ENCODE measurements at places on chromosomes 5 and 9.
A peak's percentile ranks its signal among the peaks of the same experiment; 100 is the strongest.

DNA sequence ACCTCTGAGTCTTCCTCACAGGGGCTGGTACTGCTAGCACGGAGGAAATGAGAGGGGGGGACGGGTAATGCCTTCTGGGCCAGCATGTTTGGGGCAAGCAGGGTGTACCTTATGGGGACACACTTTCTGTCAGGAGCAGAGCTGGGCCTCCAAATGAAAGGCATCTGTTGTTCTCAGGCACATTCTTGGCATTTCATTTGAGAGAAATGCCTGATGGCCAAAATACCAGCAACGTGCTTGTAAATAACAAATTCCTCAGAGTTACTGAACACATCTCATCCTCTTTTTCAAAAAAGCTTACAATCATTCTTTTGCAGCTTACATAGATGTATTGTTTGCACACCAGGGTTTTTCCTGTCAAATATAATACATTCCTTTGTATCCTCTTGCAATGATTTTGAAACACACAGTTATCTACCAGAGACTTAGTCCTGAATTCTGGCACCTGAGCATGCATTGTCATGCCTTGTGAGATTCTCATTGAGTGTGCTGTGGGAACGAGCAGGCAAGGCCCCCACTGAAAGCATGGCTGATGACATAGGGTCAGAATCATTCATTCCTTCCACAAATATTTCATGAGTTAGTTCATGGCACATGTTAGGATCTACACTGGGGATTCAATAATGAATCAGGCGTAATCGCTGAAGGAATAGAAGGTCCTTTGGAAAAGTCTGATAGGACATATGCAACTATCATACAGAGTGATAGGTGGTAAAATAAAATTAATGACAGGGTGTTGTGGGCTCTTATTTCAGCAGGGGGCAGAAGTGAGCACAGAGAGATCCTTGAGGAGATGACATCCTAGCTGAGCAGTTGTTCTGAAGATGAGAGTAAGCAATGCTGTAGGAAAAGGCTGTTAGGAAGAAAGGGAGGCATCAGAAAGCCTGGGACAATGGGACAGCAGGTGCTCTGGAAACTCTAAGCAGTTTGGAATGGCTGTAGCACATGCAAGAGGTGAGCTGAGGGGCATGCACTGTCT lies 260.9 kb upstream of the TUT7 start:
- DNase-seq, result peak; percentile 30

DNA sequence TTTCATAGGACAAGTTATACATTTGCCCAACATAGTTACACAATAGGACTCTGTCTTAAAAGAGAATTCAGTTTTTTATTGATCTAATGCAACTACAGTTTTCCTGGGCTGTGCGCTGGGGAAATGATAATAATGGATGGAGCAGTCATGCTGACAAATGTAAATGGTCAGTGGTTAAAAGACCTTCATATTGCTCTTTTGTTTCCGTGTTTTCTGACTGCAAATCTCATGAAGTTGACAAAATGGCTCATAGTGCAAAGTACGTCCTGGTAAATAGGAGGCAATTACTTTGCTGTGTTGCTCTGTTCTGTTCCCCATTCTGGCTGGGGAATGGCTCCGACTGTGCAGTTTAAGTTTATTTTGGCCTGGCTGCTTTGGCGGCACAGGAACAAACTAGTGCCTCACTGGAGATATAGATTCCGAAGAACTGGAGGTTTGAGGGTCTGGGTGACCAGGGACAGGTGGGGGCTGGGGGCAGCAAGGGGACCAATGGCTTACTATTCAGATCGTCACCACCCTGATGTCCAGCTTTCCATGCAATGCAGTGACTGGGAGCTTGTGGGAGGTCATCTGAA lies 54.3 kb downstream of the PTTG1 start:
- DNase-seq, result no peak

DNA sequence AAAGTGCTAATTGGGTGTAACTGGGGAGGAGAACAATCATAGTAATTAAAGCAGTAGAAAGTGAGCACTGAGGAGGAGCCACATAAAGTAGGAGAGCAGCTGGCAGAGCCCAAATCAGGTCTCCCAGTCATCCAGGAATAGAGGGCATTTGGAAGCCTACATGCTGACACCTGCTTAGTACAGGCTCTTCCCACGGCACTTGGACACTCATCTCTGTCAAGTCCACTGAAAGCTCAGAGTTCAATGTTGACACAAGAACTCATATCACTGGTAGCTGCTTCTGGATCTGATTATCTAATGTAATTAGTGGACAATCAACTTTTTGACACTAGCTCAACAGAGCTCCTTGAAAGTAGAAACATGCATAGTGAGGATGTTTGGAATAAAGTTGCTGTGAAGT lies 45.9 kb upstream of the PCSK1 start:
- no peak for DNase-seq

DNA sequence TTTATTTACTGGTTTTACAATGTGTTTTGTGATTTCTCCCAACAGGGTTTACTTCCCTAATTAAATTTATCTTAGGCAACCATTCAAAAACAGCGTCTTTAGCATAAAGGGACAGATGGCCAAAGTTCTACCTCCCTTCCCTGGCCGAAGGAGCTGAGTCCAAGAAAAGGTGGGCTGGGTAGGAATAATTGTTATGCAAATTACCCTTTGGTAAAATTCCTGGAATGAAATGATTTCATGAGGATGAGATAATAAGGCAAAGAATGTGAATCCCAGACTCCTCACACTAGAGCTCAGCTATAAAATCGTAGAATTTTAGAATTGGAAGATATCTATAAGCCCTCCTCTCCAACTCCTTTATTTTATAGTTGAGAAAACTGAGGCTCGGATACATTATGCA lies 119.6 kb downstream of the SGCD start:
- DNase-seq, result no peak

- no peak for DNase-seq
Observed at GRCh38 chr5:114438471-114438870, 76.6 kb downstream of the KCNN2 start.

GRCh38 chr5:135255461-135256178 lies 143.4 kb downstream of the MACROH2A1 start:
- no peak for DNase-seq

DNA sequence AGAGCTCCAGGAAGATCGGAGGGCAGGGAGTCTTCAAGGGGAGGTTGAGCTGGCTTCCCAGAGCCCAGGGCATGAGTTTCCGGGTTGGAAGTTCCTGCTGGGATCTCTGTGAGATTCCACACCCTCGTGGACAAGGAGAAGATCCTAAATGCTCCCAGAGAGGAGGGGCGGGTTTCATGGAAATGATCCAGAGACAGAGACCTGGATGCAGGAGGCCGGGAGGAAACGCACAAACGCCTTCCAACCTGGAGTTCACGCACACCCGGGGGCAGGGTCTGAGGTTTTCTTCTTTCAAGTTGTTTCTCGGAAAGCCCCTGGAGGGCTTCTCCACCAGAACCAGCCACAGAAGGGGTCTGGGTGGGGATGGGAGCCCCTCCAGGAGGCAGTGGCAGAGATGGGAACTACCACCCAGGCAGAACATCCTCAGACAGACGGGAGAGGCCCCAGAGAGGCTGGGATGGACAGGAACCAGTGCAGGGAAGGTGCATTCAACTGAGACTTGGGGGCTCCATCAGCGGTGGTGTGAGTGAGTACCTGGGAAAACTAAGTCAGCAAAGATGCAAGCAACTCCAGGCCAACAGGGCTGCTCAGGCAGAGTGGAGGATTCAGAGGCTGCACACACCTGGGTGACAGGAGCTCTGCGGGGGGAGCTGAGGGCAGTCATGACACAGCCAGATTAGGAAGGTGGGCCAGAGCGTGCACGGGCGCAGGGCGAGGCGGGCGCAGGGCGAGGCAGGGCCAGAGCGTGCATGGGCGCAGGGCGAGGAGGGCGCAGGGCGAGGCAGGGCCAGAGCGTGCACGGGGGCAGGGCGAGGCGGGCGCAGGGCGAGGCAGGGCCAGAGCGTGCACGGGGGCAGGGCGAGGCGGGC lies 52.1 kb upstream of the EXOC3 start:
- no peak for DNase-seq

- DNase-seq, result no peak
Observed at GRCh38 chr9:113701774-113702755, 174.0 kb upstream of the ZNF618 start.

DNA sequence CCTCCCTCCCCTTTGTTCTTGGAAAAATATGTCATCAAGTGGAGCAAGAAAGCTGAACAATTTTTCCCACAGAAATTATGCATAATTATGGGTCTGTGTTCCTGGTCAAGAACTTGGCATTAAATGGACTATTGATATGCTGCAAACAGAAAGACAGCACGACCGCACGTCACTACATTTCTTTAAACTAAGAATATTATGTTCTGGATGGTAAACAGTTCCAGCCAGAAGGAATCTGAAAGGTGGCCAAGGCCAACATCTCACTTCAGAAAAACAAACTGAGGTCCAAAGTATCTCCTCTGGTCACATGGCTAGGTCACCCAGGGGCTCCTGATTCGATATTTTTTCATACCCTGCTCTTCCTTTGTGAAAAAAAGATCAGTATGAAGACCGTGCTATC lies 173.3 kb upstream of the GAS1 start:
- DNase-seq, result no peak

GRCh38 chr9:13513286-13513685 lies 233.8 kb upstream of the MPDZ start:
- no peak for DNase-seq

DNA sequence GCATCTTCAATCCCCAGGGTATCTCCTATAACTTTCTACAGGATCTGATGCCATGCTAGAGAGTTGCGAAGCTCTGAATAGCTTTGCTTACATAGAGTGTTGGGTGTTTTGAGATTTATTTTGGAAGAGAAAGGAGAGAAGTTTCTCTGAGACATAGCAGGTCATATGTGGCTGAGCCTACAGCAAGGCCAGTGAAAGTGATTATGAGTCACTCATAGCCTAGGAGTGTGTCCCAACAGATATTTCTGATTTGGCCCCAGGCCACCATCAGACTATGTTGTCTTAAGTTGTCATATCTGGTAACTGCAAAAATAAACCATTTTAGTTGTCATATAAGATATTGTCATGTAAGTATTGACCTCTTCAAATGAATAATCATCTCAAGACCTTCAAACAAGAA lies 132.0 kb upstream of the RAI14 start:
- DNase-seq, result no peak

- DNase-seq, result no peak
Observed at GRCh38 chr5:149223081-149223848, 48.4 kb upstream of the AFAP1L1 start.

GRCh38 chr9:97077452-97078295 lies 38.7 kb upstream of the CTSV start:
- DNase-seq, result no peak

- no peak for DNase-seq
Observed at GRCh38 chr5:61407706-61408270, 75.7 kb downstream of the ZSWIM6 start.

DNA sequence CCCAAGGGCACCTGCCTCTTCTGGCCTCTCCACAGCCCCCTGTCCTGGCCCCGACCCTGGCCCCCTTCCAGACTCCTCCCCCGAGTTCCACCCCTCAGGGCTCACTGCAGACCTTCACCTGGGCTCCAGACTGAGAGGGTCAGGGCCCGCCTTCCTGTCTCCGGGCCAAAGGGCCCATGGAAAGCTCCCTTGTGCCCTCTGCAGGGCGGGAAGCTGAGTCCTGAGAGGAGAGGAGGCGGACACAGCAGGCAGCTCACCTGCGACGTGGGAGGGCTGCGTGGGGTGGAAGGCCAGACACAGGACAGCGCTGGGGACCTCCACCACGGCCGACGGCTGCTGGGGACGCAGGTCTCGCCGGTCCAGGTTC lies 20.6 kb downstream of the DYNC2I2 start:
- DNase-seq, result no peak

DNA sequence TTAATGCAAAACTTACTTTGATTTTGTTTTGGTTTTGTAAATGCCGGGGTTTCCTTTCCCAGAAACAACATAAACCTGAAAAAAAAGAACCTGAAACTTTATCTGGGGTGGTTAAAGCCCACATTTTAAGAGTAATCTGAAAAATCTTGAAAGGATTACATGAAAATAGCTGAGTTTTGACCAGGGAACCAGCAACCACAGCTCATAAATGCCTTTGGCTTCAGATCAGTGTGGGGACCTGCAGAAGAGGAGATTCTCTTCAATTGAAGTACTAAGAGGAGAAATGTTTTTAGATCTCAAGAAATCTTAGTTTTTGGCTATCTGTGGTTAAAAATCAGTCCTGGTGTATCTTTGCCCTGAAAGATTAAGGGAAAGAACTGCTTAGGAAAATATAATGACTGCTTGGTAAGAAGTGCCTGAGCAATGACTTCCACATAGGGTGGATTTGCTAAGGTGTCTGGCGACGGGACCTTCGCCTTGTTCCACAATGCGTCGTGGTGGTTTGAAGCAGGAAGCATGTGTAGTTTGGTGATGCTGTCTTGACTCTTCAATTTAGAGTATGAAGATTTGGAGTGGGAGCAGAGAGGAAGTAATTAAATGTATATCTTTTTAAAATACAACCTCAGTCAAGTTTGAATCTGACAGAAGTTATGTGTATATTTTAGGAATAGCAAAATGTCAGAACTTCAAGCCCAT lies 186.5 kb downstream of the MAN2A1 start:
- no peak for DNase-seq

- DNase-seq, result no peak
Observed at GRCh38 chr9:82805027-82805426, 257.9 kb downstream of the RASEF start.

DNA sequence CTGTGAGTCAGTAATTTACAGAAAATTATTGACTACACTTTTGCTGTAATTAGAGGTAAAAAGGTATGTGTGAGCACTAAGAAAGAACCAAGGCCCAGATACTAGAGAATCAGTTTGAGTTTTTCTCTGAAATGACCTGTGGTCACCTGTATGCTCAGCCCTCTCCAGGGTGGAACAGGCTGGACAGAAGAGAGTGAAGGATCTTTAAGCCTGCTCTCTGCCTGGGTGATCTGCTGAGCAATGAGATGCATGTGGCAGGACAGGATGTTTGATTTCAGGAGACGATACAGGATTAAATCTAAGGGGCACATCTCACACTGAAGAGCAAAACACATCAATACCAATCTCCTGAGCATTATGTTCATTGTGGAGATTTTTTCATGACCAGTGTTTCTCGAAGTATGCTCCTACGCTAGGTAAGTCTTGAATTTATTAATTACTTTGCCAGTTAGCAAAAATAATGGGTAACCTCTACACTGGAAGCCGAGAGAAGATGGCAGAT lies 25.5 kb downstream of the HMGCR start:
- DNase-seq, result no peak

DNA sequence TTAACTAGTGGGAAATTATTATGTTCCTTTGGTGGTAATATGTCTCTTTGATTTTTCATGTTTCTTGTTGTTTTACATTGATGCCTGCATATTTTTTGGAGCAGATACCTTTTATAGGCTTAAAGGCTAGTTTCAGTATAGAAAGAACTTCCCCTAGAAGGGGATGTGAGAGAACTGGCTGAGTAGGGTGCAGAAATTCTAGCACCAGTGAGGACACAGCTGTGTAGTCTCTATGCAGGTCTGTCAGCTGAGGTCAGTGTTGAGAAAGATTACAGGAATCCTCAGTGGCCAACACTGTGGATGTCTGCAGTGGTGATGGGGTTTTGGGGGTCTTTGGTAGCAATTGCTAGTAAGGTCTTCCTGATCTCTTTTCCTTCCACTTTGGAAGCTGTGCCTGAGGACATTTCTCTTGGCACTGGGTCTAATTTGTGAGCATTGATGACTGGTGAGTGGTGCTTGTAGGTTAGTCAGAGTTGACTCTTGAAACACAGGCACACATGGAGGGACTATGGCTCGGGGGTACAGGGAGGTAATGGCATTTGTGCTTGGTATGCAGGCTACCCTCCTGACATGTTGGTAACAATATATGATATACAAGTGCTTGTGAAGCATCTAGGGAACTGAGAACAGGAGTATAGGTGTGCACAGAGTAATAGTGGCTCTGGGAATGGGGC lies 221.4 kb downstream of the SPATA31D1 start:
- DNase-seq, result no peak
